ENCODE measurements at places on chromosomes 3 and 15.

GRCh38 chr15:66071921-66072295 lies 181.6 kb downstream of the MEGF11 start:
- no peak for DNase-seq

DNA sequence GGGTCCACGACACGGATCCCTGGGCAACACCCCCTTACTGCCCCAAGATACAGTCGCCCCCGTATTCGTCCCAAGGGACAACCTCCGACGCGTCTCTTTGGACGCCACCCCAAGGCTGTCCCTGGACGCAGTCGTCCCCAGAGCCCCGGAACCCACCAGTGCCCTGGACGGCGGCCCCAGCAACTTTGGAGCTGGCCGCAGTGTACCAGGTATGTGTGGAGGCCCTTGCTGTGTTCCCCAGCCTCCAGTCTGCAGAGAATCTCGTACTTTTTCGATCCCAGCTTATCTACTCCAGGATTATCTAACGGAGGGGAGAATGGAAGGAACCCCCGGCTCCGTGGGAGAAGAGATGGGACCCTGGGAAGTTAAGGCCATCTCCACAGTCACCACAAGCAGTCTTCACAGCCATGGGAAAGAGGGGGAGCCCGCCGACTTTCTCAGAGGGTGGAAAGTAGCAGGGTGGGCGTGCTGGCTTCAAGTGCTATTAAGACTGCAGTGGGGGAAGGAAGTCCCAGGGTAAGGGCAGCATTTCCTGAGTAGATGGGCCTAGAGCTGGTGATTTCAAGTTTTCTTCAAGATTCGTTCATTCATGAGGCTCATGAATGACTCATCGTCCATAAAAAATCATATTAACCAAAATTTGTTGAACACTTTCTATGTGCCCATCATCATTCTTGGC lies 1.1 kb downstream of the MESP2 start:
- DNase-seq = no peak

DNA sequence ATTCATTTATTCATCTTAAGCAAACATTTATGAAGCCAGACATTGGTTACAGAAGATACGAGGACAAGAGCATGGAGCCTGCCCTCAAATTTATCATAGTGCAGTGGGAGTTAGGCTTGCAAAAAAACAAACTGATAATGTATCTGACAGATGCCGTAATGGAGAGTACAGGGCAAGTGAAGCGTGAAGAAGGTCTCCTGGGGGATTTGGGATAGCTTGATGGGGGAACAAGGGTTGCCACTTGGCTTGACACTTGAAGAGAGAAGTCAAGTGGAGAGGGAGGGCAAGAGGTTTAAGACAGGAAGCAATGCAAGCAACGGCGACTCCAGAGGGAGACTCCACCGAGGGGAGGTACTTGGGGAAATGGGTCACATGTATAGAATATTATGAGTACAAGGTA lies 129.3 kb downstream of the SSR3 start:
- DNase-seq = no peak

DNA sequence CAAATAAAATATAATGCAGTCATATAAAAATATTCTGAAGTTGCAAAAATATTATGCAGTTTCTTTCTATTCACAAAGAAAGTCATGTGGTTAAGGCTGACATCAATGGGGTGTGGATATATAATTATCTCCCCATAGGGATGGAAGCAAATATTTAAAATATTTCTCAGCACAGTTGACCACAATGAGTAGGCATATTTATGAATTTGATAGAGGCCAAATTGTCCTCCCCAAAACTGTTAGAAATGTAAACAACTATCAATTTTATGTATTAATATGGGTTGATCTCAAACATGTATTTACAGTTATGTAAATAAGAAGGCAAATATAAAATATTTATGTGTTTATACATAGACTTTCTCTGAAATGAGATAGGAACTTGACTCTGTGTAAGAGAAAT lies 246.0 kb upstream of the CBLB start:
- no peak for DNase-seq

GRCh38 chr3:20302766-20303165 lies 116.8 kb upstream of the SGO1 start:
- DNase-seq = no peak

GRCh38 chr3:71875461-71875947 lies 90.6 kb upstream of the PROK2 start:
- peak; percentile 66 for DNase-seq

- no peak for DNase-seq
Measured at GRCh38 chr3:135633078-135633477, 332.4 kb upstream of the PPP2R3A start.

DNA sequence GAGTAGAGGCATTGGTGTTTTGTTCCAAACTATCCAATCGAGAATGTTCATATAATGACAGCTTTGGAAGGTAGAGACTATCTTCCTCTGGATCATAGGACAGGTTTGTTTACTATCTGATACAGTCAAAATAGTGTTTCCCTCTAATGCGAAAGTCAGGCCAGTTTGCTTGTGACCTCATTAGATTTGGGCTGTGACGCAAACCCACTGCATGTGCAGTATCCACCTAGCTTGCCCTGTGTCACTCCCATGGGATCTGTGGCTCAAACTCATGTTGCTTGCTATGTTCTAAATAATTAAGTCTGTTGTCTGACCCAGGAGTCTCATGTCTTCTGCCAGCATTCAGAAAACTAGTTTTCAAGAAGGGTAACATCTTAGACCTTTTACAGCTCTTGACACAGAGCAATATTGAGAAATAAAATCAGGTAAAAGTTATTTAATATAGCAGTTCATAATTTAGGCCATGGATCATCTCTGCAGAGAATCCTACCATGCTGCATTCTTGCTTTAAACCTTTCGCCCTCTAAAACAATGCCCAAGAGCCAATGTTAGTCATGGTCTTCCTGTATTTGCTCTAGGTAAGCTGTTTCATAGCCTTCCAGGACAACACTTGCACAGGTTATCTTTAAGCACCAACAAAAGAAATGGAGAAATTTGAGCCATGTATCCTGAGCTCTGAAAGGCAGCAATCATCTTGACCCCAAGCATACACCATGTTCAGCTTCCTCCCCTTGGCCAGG lies 26.4 kb downstream of the NIT2 start:
- no peak for DNase-seq

GRCh38 chr15:29106551-29107290 lies 162.9 kb downstream of the NSMCE3 start:
- no peak for DNase-seq

DNA sequence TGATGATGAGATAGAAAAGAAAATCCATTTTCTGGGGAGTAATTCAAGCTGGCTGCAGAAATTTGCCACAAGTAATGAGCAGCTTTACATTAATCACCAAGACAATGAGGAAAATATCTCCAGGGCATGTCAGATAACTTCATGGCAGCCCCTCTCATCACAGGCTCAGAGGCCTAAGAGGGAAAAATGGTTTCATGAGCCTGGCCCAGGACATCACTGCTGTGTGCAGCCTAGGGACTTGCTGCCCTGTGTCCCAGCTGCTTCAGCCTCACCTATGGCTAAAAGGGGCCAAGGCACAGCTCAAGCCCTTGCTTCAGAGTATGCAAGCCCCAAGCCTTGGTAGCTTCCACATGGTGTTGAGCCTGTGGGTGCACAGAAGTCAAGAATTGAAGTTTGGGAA lies 161.7 kb downstream of the OPA1 start:
- DNase-seq = no peak

DNA sequence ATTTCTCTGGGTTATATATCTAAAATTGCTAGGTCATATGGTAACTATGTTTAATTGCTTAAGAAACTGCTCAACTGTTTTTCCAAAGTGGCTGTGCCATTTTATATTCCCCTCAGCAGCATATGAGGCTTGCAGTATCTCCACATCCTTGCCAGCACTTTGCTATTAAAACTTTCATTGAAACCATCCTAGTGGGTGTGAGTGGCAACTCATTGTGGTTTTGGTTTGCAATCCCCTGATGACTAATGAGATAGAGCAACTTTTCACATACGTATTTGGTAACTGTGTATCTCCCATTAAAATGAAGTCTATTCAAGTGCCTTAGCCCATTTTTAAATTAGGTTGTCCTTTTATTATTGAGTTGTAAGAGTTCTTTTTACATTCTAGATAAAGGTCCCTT lies 17.3 kb downstream of the KPNA1 start:
- DNase-seq = no peak

DNA sequence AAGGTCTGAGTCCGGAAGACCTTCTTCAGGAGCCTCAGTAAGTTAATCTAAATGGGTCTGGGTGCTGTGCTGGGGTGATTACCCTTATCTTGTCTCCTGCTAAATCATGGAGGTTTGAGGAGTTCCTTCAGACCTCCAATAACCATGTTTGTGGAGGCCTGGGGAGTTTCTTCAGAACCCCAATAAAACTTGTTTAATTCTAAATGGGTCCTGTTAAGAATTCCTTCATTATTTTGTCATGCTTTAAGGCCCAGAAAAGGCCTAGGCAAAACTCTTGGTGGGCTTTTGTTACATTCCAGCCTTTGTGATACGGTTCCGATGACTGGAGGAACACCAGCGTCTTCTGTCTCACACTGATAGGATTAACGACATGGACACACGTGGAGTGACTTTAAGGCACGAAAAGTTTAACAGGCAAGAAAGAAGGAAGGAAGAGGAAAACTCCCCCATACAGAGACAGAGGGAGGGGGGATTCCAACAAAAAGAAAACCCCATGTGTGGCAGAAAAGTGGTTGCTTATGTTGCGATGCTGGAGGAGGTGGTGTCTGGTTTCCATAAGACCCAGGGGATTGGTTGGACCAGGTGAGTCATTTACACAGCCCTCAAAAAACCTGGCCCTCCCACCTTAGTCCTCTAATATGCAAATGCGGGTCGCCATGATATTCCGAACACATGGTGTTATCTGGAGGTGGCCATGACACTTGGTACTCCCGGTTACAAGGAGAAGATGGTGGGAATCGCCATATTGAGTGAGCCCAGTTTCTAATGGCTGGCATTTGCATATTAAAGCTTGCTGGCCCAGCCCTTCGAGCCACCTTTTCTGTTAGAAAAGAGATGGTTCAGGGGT lies 72.6 kb upstream of the MFGE8 start:
- no peak for DNase-seq

DNA sequence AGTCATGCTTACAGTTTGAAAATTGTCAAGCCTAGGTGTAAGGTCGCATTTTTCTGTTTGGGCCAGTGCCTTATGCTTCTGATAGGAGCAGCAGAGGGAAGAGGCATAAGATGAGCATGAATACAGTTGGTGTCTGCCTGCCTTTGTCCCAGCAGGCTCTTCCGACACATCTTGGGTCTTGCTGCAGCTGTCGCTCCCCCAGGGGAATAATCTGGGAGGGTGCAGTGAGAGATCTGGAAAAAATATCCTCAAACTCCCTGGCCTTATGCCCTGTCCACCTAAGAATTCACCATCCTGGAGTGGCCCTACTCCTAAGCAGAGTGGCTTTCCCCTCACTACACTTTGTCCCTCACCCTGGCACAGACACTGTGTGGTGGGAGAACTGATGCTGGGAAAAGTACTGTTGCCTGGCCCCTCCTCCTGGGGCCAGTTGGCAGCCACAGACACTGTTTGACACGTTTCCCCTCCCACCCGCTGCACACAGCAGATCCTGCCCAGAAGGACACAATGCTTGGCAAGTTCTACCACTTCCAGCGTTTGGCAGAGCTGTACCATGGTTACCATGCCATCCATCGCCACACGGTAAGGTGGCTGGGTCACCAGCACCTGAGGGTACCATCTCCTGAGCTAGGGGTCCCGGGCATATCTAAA lies 21.1 kb upstream of the RHO start:
- no peak for DNase-seq

GRCh38 chr3:141020143-141020830 lies 30.9 kb upstream of the SPSB4 start:
- DNase-seq = no peak

DNA sequence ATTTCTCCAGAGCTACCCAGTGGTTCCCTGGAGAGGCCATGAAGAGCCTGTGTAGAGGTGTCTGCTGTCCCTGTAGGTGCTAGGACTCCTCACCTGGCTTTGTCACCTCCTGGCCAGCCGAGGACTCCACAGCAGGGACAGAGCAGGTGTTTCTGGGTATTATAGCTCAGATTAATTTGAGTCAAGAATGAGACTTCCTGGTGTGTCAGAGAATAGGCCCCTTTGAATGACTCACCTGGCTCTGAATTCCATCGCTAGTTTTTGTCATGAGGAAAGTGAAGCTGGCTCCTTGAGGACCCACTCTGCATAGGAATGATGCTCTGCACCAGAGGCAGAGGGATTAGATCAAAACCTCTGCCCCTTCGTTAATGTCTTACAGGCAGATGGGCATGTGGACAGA lies 167.5 kb upstream of the TOPAZ1 start:
- no peak for DNase-seq

DNA sequence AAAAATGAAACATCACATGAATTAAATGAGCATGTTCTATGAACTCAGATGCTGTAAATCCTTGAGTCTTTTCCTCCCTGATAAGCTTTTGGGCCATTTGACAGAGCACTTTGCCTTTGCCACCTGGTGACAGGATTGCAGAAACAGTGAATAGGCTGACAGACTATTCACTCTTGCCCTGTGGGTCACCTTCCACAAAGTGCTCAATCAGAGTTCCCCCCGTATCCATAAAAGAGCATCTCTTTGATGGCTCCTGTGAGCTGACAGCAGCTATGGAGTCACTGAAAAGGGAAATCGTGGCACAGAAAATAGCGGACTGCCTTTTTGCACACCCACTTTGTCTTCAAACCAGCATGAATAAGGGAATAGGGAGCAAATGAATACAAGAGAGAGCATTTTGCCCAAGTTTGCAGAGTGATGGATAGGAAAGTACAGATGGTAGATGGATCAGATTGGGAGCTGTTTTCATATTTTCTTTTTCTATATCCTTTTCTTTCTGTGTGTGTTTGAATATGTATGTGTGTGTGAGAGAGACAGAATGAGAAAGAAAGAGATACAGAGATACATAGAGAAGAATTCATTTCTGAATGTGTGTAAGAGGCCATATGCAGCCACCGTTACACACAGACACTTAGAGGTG lies 37.8 kb upstream of the GOLM2 start:
- DNase-seq = no peak

DNA sequence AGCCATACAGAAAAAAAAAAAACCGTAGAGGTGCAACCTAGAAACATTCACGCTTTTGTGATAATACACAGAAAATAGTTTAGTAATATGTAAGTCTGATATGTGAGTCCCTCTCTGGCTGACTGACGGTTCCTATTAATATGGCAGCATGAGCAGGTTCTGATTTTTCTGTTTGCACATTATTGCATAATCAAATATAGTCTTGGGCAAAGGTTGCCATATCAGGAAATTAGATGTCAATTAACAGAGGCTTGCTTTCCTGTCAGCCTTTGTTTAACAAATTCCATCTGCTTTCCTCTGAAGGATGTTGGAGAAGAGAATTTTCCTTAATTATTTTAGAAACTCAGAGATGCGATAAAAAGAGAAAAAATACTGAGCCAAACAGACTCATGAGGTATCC lies 14.8 kb downstream of the GABRB3 start:
- DNase-seq = no peak

DNA sequence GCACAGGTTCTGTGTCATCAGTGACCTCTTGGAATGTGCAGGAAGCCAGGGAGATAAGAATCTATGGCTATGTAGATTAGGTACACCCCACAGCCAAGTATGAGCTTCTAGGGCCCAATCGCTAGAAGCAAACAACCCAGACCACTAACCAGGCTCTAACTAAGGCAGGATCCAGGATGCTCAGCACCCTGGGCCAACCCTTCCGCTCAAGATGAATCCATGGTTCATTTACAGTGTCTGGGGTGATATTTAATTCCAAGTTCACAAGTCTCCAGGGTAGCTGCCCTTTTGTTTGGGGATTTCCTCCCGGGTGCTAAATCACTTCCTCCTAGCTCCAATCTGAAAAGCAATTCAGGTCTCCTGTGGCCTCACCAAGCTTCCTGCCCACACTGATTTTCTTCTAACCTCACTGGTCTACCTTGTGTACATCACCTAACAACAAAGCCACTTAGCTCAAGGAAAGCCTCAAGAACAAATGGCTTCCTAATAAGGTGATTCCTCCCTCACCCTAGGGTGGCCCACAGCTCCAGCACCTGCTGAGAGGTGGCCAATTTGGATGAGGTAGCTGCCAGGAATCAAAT lies 2.4 kb downstream of the EHD4 start:
- no peak for DNase-seq

Measured in stimulated activated CD4-positive, alpha-beta T cell treated with anti-CD3 and anti-CD28 coated beads, TNF-alpha, amount 100 ng/mL, for 24 hours (primary cell).